Activated CD8-positive, alpha-beta memory T cell treated with anti-CD3 and anti-CD28 coated beads for 1 hour (primary cell): ENCODE measurements at places on chromosomes 2 and 18.

GRCh38 chr2:78718024-78718423, 307.5 kb upstream of the REG3G start:
- DNase-seq = no peak

DNA sequence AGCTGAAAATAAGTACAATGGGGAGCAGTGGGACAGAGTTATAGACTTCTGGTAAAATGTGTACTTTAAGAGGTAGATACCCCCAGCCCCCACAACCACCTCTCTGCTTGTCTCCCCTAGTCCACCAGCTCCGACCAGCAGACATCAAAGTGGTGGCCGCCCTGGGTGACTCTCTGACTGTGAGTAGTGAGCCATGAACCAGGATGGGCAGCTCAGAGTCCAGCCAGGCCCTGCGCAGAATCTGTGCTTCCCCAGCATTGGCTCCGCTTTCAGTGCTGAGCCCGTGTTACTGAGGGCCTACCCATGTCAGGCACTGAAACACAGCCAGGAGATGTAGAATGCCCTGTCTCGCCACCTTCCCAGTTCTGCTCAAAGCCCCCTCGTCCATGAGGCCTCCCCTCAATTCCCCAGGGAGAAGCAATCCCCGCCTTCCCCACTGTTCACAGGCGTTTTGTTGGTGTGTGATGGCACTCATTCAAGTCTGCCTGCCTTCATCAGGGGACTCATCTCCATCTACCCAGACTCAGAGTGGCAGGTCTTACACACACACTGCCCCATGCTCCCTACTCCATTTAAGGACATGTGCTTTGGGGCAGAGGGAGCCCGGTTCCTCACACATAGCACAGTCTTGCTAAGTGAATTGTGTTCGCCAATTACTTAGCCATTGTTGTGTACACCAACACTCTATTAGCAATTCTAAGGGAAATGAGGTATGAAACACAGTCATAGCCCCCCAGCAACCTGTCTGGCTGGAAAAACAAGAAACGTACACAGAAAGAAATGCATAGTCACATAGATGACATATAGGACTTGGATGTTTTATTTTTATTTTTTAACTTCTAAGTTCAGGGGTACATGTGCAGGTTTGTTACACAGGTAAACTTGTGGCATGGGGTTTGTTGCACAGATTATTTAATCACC, 122.6 kb downstream of the PLB1 start:
- DNase-seq = no peak

DNA sequence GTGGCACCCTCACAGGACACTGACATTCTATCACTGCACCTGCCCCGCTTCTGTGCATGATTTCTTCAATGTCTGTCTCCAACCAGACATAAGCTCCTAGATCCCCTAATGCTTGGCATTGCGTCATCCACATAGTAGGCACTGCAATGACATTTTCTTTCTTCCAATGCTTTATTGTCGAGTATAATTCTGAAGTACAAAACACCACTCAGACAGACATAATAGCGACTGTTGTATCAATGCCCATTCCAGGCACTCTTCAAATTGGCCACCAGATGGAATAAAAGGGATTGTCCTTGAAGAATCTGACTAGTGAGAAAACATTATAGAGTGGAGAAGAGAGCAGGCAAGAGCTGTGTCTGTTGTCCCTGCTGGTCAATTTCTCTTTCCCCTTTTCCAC, 89.0 kb downstream of the LPIN1 start:
- DNase-seq = no peak

DNA sequence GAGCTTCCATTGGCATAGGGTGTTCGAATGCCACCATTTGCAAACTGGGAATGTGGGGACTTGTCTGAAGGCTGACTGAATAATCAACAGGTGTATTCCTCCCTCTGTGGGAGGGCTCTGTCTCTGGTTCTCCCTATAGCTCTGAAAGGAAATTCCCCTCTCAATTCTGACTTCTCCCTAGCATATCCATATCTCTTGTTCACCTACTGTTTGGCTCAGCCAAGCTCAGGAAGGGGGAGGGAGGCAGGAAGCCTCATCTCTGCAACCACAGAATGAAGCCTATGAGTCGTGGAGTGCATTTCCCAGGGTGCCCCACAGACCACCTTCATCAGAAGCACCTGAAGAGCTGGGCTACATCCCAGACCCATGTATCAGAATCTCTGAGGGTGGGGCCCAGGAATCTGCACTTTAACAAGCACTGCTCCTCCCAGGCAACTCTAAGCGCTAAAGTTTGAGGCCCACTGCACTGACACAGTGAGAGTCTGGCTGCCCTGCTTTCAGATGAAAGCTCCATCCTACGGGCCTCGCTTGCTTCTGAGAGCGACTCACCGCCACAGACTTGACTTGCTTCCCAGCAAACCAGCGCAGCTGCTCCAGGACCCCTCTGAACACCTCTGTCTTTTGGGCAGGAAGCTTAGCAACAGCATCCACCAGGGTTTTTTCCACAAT, 32.0 kb downstream of the XDH start:
- DNase-seq = no peak
